Mesenteric fat pad (tissue), 1 donor: ENCODE measurements at places on chromosomes 2 and 18. TPM values are rescaled to one million over a fixed set of nuclear protein-coding genes. Genes with fewer than 3 reads are reported as not detected.

TACR1 gene
- total RNA-seq = 1.8 TPM

DNAH6 gene
- 0.77 TPM for total RNA-seq

CNDP1 gene
- not detected for total RNA-seq

NEURL3 gene
- total RNA-seq = not detected

HOXD12 gene
- total RNA-seq = not detected

DSC1 gene
- total RNA-seq = not detected

DYSF gene
- total RNA-seq = 54.1 TPM

KIF3C gene
- 7.4 TPM for total RNA-seq

KCNE4 gene
- 15.0 TPM for total RNA-seq

GCKR gene
- total RNA-seq = 4.2 TPM

ZNF521 gene
- 20.4 TPM for total RNA-seq

PRKAG3 gene
- not detected for total RNA-seq

BOLL gene
- not detected for total RNA-seq

ANKRD30BL gene
- not detected for total RNA-seq

MALT1 gene
- 17.3 TPM for total RNA-seq

KCNG3 gene
- not detected for total RNA-seq

EMILIN1 gene
- total RNA-seq = 77.4 TPM

GEN1 gene
- total RNA-seq = 5.1 TPM

NEU4 gene
- 1.1 TPM for total RNA-seq

AGAP1 gene
- 26.5 TPM for total RNA-seq

POMC gene
- total RNA-seq = 3.4 TPM

ROCK2 gene
- 456 TPM for total RNA-seq

KATNAL2 gene
- total RNA-seq = 4.8 TPM

LRRTM4 gene
- total RNA-seq = 0.55 TPM

IRS1 gene
- total RNA-seq = 17.0 TPM

EGR4 gene
- not detected for total RNA-seq

ARHGAP15 gene
- 11.6 TPM for total RNA-seq

RUFY4 gene
- total RNA-seq = 0.42 TPM

DARS1 gene
- 62.8 TPM for total RNA-seq

PROM2 gene
- total RNA-seq = 0.39 TPM

RNF152 gene
- 9.6 TPM for total RNA-seq

DAW1 gene
- total RNA-seq = not detected

CYP26B1 gene
- 41.9 TPM for total RNA-seq

CYBRD1 gene
- total RNA-seq = 172 TPM

SLC5A7 gene
- total RNA-seq = not detected

DSG4 gene
- total RNA-seq = not detected

TMEM182 gene
- total RNA-seq = 1.6 TPM

TCF23 gene
- 0.48 TPM for total RNA-seq
